ENCODE measurements at places on chromosomes 7 and 10. TPM values are rescaled to one million over a fixed set of nuclear protein-coding genes. Genes with fewer than 3 reads are reported as not detected.

Gene SEMA3A
- 0.50 TPM for total RNA-seq

Gene NPC1L1
- 0.08 TPM for total RNA-seq

Gene MMD2
- not detected for total RNA-seq

Gene NRG3
- total RNA-seq, result not detected

Gene GRM3
- not detected for total RNA-seq

Gene NRCAM
- total RNA-seq, result 3.4 TPM

Gene HOXA11
- total RNA-seq, result not detected

Gene UTF1
- total RNA-seq, result not detected
